Fibroblast of skin of abdomen (primary cell): ENCODE measurements at places on chromosomes 3 and 15.

DNA sequence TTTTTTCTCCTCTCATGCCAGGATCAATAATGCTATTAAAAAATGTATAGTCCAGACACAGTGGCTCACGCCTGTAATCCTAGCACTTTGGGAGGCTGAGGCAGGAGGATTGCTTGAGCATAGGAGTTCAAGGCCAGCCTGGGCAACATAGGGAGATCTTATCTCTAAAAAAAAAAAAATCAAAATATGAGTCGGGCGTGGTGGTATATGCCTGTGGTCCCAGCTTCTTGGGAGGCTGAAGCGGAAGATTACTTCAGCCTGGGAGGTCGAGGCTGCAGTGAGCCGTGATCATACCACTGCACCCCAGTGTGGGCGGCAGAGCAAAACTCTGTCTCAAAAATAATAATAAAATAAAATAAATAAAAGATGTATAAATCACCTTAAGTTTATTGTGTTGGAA is 75.4 kb downstream of the WWTR1 start:
- no peak for DNase-seq

GRCh38 chr3:129315223-129315997 is 36.7 kb downstream of the HMCES start:
- no peak for DNase-seq

DNA sequence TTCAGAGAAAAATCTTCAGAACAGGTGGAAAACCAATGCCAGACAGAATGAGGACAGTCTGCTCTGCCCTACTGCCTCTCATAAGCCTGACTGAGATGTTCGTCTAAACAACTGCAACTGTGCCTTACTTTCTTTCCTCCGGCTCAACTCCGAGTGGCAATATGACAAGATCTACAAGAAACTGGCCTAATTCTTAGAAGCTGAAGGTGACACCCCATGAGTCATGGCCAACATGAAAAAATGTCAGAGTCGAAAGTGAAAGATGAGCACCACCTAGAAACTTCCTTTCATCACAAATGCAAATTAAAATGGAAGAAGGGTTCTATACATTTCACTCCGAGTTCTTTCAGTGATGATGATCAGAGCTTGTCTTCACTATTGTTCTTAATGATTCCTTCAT is 12.9 kb downstream of the PCYT1A start:
- no peak for DNase-seq

GRCh38 chr3:71389911-71390573 is 193.5 kb downstream of the FOXP1 start:
- DNase-seq, result peak; percentile 43

- no peak for DNase-seq
These were observed 23.3 kb upstream of the TMOD3 start for GRCh38 chr15:51806123-51806522.

DNA sequence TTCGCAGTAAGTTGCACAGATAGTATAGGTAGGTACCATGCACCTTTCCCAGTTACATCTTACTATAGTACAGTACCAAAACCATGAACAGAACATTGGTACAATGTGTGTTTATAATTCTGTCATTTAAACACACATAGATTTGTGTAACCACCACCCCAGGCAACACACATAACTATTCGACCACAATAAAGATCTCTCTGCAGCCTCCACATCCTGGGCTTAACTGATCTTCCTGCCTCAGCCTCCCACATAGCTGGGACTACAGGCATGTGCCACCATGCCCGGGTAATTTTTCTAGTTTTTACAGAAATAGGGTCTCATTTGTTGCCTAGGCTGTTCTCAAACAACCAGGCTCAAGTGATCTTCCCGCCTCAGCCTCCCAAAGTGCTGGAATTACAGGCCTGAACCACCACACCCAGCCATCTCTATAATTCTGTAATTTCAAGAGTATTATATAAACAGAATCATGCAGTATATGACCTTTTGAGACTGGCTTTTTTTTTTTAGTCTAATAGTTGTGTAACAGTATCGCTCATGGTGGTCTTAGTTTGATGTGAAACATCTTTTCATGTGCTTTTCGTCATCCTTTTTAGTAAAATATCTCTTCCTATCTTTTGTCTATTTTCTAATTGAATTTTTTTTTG is 13.3 kb upstream of the TMF1 start:
- no peak for DNase-seq

GRCh38 chr15:28273468-28273867 is 48.5 kb downstream of the HERC2 start:
- DNase-seq, result no peak

GRCh38 chr15:83462953-83463433 is 15.9 kb downstream of the SH3GL3 start:
- DNase-seq, result no peak

GRCh38 chr3:122227036-122227781 is 43.7 kb downstream of the CASR start:
- no peak for DNase-seq

- no peak for DNase-seq
These were observed 18.4 kb upstream of the GHSR start for GRCh38 chr3:172466553-172467130.

DNA sequence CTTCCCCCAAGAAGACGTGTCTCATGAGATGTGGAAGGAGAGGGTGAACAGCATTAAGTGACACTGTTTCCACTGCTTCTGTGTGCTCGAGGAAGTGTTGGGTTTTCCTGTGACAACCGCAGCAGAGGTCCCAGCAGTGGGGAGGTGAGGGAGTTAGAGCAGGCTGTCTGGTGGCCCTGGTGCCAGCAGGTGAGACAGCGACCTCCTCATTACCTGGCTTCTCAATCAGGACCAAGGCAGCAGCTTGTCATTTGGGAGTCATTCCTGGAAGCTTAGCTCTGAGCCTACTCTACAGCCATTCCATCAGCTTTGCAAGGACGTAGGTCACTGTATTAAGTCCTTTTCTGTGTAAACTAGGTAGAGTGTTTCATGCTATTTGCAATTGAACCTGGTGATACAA is 63.3 kb upstream of the RGMA start:
- no peak for DNase-seq

GRCh38 chr3:9916734-9917680 is at the start of gene IL17RC:
IL17RC (plus strand) TSS chr3:9917098; CDS start chr3:9917316, 218 bp downstream.
- peak; percentile 83 for DNase-seq
